ENCODE measurements at places on chromosomes 16 and 17.

DNA sequence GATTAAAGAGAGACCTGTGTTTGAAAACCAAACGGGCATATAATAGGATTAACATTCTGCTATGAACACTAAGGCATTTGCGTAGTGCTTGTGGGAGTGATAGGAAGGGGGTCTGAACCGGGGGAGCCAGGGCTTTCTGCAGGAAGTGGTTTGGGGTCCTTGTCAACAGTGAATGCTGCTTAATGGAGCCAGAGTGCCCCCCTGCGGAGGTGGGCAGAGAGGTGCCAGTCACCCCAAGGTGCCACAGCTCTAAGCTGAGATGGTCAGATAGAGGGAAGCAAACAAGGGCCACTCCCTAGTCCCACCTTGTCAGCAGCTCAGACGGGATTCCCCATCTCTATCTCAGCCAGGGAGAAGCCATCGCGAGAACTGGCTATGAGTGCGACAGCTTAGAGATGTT, 17.7 kb downstream of the NAA60 start:
- peak; percentile 60 for DNase-seq

DNA sequence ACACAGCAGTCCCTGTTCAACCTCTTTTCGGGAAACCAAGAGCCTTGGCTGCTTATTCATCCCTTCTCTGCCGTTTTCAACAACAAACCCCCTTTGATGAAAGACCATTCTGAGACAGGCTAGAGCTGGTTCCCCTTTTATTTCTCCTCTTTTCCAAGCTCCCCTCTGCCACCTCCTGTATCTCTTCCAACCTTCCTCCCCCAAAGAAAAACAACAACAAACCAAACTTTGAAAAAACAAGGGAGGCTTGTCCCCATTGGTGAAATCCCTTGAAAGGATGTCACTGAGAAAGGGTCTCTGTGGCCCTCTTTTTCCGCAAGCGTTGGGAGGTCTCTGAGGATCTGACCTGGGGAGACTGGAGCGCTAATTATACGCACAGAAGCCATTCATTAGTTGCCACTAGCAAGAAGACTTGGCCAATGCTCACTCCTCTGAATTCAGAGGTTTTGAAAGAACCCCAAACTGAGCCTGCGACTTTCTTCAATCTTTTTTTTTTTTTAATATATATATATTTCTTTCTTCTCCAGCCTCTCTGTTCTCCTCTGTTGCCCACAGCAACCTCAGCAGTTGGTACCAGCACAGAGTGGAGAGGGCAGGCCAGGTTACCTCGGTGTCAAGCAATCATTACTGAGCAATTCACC, 101.4 kb downstream of the PITPNC1 start:
- no peak for DNase-seq

DNA sequence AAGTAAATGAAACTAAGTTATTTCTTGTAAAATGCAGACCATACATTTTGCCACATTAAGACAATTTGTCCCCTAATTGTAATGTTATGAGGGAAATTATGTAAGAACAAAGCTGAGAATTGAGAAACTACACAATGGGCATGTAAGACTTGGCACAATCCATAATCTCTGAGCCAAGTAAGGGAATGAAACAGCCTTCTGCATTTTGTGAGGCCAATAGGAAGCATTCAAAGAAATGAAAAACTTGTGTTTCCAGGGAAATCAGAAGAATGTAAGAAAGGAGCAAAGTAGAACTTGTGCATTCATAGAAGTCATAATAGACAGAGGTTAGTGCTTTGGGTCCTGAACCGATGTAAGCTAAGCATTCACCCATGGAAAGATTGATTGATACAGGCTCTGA, 1.8 kb downstream of the KRTAP9-4 start:
- no peak for DNase-seq

- DNase-seq = no peak
Observed at GRCh38 chr17:60108712-60109111, 30.0 kb upstream of the HEATR6 start.

All from activated CD8-positive, alpha-beta memory T cell treated with anti-CD3 and anti-CD28 coated beads, Interleukin-2, amount 50 U/mL, for 4 hours (primary cell).